Vagina (tissue), 2 donors: ENCODE measurements at places on chromosomes 7 and 10.

DNA sequence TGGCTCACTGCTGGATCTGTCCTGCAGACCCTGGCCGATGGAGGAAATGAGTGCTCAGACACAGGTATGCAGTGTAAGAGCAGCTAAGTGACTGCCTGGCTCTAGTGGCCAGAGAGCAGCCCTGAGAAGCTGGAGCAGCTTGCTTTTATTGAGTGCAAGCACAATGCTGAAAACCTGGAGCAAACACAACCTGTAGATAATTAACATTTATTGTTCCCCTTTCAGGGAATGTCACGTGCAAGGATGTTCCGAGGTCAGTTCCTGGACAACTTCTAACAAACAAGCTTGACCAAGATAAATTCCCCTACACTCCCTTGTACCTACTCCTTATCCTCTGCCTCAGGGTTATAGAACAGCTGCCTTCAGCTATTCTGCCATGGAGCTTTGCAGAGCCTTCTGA, 31.3 kb downstream of the DDC start:
- DNase-seq: no peak

GRCh38 chr7:73647725-73648592, 19.7 kb upstream of the VPS37D start:
- DNase-seq: no peak

GRCh38 chr10:12394241-12395033, 45.1 kb downstream of the CAMK1D start:
- DNase-seq: no peak

DNA sequence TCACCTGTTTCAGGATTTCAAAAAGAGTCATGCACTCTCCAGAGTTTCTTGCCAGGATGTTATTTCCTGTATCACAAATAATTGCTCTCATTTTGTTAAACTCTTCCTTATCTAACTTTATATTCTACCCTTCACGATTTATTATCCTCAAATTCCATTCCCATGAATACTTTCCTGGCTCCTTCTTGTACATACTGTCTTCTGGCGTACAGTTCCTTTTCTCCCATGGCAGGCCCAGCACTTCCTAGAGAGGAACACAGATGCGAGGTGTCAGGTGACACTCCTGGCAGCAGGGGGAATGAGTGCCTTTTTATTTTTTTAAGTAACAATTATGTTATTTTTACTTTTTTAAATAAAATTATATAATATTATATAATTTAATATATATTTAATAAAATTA, 411.9 kb downstream of the TFEC start:
- no peak for DNase-seq

DNA sequence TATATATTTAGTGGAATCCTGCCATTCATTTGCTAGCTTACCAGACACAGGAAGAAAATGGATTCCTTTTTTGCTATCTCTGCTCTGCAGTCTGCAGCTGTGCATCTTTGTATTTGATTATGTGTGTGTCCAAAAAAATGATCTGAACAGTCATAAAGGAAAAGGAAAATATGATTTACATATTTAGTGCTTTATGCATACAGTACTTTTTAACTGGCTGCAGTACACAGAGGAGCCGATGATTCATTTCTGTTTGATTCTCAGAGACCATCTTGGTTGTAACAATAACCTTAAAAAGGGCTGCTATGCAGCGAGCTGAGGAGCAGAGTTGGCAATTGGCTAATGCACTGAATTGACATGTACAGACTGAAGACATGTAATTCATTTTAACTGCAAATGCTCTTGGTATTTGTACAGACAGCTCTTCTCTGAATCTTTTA, 151.3 kb upstream of the FZD1 start:
- no peak for DNase-seq

- no peak for DNase-seq
These were observed 98.9 kb downstream of the DYNC1I1 start for GRCh38 chr7:95871075-95871848.

- DNase-seq: no peak
These were observed 152.0 kb downstream of the CCDC3 start for GRCh38 chr10:12849319-12850181.

DNA sequence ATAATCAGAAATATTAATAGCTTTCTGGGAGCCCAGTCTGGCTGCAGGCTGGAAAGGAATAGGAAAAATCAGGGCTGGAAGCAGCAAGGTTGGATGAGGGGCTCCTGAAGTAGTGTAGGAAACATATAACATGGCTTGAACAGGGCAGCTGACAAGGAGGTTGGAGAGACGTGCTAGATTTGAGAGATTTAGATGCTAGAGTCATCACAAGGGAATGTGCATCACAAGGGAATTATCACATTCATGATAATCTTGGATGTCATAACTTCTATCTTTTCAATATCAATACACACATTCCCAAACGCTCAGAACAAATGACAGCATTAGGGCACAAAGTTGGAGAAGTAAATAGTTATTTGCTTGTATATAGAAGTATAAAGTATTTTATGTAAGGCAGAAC, 120.9 kb upstream of the EGFR start:
- DNase-seq: no peak

DNA sequence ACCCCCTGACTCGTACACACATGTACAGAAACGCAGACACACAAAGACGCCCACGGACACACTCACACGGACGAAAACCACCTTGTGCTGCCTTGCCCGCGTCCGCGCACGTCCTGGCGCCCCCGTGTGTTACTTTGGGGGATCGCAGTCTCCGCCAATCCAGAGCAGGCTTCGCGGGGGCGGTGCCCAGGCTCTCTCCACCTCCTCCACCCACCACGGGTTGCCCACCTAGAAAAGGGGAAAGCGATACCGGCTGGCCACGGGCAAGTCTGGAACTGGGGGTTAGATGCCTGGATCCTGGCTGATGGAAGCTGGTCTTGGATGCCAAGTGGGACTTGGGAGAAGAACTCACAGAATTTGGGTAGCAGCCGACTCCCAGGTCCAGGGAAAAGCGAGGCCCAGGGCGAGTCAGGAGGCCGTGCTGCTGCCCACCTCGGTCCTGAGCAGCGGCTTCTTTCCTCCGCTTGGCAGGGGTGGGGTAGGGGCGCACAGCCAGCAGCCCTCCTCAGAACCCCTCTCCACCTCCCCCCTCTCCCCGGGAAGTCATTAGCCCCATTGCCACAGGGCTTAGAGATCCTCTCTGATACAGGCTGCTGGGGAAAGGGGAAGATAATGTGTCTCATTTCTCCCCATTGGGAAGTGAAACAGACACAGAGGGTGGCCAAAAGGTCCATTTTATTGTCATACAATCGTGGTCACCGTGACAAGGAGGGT, 4.6 kb upstream of the VGF start:
- no peak for DNase-seq

GRCh38 chr7:84941936-84942335, 244.9 kb downstream of the SEMA3D start:
- no peak for DNase-seq

- DNase-seq: no peak
These were observed 457.6 kb upstream of the COBL start for GRCh38 chr7:51774178-51774577.

GRCh38 chr10:84783386-84783785, 455.0 kb downstream of the CCSER2 start:
- DNase-seq: no peak

- no peak for DNase-seq
These were observed 75.5 kb downstream of the HTR5A start for GRCh38 chr7:155145477-155146255.

DNA sequence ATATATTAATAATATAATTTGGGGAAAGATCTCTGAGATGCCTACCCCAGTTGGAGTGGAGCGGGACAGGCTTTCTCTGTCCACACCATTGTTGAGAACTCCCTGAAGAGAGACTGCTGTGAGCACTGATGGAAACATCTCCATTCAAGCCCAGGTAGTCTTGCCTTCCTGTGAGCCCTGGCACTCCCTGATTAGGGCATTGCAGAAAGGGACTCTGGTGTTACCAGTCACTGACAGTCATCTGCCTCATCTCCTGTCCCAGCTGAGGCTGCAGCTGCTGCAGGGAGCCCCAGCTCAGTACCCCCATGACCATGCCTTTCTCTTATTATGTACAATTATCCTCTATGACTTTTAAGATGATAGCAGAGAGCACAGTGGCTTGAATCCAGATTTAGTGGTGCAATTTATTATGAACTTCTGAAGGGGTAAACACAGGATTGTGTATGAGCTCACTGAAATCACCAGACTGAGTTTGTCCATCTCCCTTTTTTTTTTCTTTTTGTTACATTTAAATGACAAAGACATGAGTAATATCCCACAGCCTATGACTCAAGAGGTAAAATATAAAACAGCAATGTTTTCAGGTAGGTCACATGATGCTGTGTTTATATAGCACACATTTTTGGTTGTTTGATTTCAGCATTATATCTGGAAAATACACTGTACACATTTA, 236.9 kb downstream of the SLC25A13 start:
- no peak for DNase-seq

GRCh38 chr7:46714904-46715303, 793.8 kb upstream of the IGFBP3 start:
- DNase-seq: no peak

DNA sequence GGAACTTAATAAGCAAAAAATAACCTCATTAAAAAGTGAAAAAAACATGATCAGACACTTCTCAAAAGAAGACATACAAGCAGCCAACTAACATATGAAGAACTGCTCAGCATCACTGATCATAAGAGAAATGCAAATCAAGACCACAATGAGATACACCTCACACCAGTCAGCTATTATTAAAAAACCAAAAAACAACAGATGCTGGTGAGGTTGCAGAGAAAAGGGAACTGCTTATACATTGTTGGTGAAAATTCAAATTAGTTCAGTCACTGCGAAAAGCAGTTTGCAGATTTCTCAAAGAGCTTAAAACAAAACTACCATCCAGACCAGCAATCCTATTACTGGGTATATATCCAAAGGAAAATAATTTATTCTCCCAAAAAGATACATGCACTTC, 513.3 kb downstream of the MDFIC start:
- DNase-seq: no peak

DNA sequence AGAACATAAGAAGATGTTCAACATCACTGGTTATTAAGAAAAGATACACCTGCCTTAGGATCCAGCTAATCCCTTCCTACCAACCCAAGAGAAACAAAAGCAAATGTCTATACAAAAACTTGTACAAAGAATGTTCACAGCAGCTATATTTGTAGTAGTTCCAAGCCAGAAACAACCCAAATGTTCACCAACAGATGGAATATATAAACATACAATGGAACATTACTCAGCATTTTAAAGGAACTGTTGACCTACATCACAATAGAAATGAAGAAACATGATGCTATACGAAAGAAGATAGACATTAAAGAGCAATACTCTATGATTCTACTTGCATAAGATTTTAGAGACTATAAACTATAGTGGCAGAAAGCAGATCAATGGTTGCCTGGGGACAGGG, 149.4 kb downstream of the ZNF438 start:
- DNase-seq: no peak

GRCh38 chr7:55156919-55157763, 138.3 kb downstream of the EGFR start:
- no peak for DNase-seq

DNA sequence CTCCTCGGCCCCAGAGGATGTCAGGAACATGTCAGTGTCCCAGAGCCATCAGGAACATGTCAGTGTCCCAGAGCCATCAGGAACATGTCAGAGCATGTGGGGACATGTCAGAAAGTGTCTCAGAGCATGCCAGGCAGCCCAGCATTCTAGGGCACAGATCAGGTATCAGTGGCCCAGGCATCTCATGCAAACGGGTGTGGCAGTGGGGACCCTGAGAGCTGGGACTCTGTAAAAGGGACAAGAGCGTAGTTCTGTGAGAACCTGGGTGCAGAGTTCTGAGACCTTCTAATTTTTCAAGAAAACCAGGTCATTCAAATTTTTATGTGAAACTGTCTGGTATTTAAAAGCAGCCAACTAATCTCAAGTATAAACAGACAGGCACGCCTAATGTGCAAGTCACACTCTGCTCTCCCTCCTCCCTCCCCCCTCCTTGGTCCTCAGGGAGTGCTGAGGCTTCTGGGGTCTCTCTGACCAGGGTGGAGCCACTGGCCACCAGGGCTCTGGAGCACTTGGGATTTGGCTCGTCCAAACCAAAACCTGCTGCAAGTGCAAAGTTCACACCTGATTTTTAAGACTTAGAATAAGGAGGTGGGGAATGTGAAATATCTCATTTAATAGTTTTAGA, 64.6 kb downstream of the ALOX5 start:
- no peak for DNase-seq

DNA sequence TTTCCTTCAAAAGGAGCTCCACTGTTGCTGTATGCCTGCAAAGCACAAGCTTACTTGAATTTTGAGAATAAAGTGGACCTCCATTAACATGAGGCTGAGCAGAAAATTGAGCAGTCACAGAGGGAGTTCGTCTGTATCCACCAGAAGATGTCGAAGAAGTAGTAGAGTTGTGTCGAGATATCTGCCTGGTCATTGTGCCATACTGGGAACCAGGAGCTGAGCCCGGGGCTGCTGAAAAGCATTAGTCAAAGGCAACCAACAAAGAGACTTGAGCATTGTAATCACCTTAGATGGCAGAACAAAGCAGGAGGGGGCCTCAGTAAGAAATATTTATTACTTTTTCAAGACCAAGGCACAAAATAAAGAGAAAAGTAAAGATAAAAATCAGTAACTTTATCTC, 61.5 kb downstream of the PDSS1 start:
- DNase-seq: no peak

DNA sequence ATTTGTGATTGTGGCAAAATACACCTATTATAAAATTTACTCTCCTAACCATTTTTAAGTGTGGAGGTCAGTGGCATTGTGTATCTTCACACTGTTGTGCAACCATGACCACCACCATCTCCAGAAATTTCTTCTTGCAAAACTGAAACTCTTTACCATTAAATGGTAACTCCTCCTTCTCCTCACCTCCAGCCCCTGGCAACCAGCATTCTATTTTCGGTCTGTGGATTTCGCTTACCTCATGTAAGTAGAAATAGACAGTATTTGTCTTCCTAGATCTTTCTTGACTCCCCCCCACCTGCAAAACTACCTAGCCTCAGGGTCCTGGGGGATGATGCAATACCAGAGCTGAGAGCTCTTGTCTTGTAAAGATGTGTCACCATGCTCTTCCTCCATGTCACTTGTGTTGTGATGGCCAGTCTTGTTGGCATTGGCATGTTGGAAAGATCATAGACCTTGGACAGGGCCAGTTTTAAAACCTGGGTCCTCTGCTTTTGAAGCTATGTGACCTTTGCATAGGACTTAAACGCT, 71.1 kb upstream of the EMX2 start:
- DNase-seq: no peak

DNA sequence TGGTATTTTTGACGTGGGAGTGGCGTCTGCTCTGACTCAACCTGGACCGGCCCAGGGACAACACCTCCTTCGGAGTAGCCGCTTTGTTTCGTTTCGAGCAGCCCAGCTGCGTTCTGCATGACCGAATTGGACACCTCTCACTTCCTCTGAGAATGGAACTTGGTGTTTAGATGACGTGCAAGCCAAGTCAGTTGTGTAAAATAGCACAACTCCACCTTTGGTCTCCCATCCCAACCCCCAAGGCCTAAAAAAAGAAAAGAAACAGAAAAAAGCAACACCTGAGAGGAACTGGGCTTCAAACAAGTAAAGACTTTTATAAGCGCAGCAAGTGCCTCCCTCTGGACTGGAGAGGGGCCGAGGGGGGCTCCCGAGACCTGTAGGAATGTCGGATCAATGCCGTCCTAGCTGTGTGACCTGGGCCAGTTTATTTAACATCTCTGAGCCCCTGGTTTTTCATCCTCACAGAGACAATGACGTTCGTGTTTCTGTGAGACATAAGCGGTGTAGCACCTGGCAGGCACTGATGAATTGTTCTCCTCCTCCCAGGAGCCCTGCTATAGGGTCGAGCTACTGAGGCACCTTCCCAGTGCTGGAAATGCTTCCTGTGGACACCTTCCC, 52.0 kb upstream of the SMNDC1 start:
- no peak for DNase-seq
